Skeletal muscle cell (primary cell): ENCODE measurements at places on chromosomes 7 and 10.
A peak's percentile ranks its signal among the peaks of the same experiment; 100 is the strongest.

DNA sequence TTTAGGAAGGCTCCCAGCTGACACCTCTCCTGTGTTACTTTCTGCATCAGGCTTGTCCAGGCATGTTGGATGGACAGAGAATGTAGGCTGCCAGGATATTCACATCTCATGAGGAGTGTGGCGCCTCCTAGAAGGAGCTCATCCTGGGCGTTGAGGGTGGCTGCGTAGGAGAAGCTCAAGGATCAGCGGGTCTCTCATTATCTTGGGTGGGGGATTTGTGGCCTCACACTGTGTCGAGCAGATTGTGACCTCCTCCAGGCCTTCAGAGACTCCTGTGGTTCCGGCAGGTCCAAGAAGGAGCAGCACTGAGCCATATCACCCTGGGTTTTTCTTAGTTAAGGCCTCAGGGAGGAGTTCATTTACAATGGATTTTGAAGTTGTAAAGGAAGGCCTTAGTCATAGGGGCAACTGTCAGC is 8.7 kb upstream of the COBL start:
- no peak for DNase-seq

DNA sequence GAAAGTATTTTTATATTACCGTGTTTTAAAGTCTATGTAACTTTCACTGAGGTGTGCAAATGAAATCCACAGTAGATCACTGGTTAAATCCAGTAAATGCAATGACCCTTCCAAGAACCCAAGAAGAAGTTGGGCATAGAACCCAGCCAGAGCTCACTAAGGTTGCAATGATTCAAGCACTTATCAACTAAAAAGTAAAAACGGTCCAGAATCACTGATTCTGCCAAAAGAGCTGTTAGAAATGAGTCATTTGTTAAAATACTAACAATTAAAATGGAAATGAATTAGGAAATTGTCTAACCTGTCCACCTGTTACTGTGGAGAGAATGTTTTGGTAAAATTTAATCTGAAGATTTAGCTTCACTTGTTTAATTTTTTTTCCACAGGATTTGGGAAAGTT is 74.4 kb downstream of the ANK3 start:
- no peak for DNase-seq

GRCh38 chr7:18623389-18623788 is 127.8 kb downstream of the HDAC9 start:
- DNase-seq: no peak

- no peak for DNase-seq
Measured at GRCh38 chr10:94424714-94425337, 22.5 kb downstream of the TBC1D12 start.

DNA sequence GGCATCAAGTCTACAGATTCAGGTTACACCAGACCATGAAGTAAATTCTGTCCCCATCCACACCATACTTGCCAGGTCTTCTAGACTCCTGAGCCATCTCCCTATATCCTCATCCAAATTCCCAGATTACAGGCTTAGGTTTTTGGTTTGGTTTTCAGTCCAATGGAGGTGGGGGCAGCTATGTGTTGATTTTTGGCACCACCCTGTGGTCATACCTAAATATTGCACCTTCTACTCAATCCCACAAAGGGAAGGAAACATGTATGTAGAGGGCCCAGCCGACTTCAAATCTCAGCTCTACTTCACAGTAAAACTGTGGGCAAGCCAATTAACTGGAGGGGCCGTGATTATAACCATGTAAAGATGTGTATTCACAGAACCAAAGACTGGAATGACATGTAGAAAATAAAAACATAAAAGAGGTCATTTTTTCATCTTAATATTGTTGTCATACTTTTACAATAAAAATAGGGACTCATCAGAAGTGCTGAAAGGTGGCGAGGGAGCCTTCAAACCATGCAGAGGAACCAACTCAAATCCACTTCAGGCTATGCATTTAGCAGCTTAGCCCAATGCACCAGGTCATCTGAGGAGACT is 19.8 kb downstream of the ERCC6 start:
- DNase-seq: peak; percentile 6

DNA sequence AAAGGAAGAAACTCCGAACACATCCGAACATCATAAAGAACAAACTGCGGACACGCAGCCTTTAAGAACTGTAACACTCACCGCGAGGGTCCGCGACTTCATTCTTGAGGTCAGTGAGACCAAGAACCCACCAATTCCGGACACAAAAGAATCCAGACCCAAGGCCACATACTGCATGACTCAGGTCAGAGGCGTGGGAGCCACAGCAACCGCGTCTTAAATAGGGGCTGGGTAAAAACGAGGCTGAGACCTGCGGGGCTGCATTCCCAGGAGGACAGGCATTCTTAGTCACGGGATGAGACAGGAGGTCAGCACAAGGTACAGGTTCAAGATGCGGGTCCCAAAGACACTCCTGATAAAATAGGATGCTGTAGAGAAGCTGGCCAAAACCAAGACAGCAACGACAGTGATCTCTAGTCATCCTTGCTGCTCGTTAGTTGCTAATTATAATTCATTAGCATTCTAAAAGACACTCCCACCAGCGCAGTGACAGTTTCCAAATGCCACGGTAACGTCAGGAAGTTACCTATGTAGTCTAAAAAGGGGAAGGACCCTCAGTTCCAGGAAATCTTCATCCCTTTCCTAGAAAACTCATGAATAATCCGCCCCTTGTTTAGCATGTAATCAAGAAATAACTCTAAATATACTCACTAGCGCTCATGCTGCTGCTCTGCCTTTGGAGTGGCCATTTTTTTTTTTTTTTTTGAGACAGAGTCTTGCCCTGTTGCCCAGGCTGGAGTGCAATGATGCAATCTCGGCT is 19.3 kb downstream of the AP5Z1 start:
- no peak for DNase-seq

DNA sequence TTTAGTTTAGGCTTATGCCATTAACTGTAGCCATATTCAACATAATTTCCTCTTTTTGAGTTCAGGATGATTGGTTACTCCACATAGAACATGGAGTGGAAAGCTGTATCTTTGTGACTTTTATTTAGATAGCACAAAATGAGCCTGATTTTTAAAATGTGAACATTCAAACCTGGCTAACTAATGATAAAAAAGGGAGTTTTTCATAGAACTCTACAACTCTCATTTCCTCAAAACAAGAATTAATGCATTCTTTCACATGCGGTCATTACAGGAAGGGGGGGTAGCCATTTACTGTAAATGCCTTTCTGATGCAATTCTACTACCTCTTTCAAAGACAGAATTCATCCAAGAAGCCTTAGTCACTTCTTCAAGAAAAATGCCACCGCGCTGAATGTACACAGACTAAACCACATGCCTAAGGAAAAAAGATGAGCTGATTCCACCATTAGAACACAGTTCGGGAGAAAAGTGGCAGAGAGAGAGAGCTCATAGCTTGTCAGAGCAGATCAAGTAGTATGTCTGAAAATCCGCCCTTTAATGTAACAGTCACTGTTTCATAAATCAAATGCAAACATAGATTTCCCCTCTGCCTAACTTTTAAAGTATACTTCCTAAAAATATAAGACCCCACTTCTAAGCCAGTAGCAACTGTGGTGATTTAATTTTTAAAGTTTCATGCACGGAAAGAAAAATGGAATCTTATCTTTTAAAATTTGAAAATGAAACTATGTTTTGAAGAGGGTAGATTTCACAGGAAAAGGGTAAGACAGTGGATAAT is 226.4 kb upstream of the KLF14 start:
- peak; percentile 95 for DNase-seq

GRCh38 chr10:126156012-126156411 is 232.3 kb downstream of the ADAM12 start:
- DNase-seq: no peak

- no peak for DNase-seq
Measured at GRCh38 chr7:155187061-155187785, 110.5 kb upstream of the INSIG1 start.

GRCh38 chr10:89659143-89660131 is 14.4 kb upstream of the PANK1 start:
- no peak for DNase-seq

- DNase-seq: no peak
Measured at GRCh38 chr7:139699640-139700504, 77.9 kb downstream of the HIPK2 start.
